Myometrial cell (primary cell): ENCODE measurements at places on chromosomes 16 and 17. TPM values are rescaled to one million over a fixed set of nuclear protein-coding genes. Genes with fewer than 3 reads are reported as not detected.

KRTAP17-1 gene
- not detected in 2 replicates for total RNA-seq

NKD1 gene
- total RNA-seq = not detected in 2 replicates

KRT39 gene
- not detected in 2 replicates for total RNA-seq

ITGA2B gene
- 0.86 TPM in 1 of 2 replicates, not detected in the other for total RNA-seq

LYRM9 gene
- total RNA-seq = 14.7 and 14.9 TPM in 2 replicates

PYY gene
- not detected in 2 replicates for total RNA-seq

TRIM72 gene
- not detected in 2 replicates for total RNA-seq

HOXB1 gene
- not detected in 2 replicates for total RNA-seq

DPH1 gene
- total RNA-seq = 23.6 and 30.1 TPM in 2 replicates

MT4 gene
- not detected in 2 replicates for total RNA-seq

LONP2 gene
- 38.6 and 54.9 TPM in 2 replicates for total RNA-seq

KCNJ2 gene
- 0.53 and 0.58 TPM in 2 replicates for total RNA-seq

EPN3 gene
- under 0.01 TPM in 1 of 2 replicates, not detected in the other for total RNA-seq

TBC1D3I gene
- not detected in 2 replicates for total RNA-seq

PRSS33 gene
- not detected in 2 replicates for total RNA-seq

ALOX15 gene
- not detected in 2 replicates for total RNA-seq

KRTAP3-2 gene
- total RNA-seq = not detected in 2 replicates
